ENCODE measurements at places on chromosomes 12 and 14. TPM values are rescaled to one million over a fixed set of nuclear protein-coding genes. Genes with fewer than 3 reads are reported as not detected.

DNA sequence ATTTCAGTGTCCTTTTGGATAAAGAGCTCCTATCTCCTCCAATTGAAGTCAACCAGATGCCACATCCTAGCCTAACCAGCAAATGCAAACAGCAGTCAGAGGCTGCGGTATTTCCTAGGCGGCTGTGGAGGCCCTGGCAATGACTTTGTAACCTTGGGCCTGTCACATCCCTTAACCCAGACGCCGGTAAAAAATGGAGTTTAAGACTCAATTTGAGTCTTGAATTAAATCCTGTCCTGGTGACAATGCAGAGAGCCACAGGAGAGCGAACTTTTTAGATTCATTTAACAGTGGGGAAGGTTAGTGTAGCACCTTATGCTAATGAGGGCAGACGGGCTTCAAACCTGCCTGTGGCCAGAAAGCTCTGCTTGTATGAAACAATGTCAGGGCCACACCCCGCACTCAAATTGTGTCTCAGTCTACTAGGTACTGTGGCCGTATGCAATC lies 1.3 kb downstream of the C12orf75 start:
- no peak for DNase-seq
- no peak overlapping the region for H3K27ac ChIP-seq

DNA sequence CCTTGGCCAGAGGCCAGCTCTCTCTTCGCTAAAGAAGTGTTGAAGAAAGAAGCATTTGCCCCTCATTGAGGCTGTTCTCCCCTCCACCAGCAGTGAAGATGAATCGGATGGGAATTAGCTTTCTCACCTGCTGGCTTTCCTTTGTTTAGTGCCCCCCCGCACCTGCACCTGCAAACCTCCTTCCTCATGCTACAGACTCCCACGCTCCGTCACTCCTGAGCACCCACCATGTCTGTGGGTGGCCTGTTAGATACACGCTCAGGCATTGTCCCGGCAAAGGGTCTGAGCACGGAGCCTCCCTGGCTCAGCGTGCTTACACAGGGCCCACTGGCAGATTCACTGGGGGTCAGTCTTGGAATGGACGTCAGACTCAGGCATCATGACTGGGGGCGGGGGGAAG lies 121.6 kb downstream of the GLT1D1 start:
- peaks cover 80% of the 10 kb centered on the region for H3K27me3 ChIP-seq
- H3K36me3 ChIP-seq, result no peaks in the 10 kb centered on the region
- no peak for DNase-seq
- H3K27ac ChIP-seq, result no peak overlapping the region

The GALNT6 gene
- total RNA-seq, result 7.7 TPM

GRCh38 chr14:54906075-54906474 lies 3.4 kb upstream of the GCH1 start:
- no peaks in the 10 kb centered on the region for H3K36me3 ChIP-seq
- no peaks in the 10 kb centered on the region for H3K27me3 ChIP-seq
- no peak overlapping the region for H3K27ac ChIP-seq
- peaks cover 15% of the 10 kb centered on the region for H3K4me1 ChIP-seq
- H3K4me3 ChIP-seq, result no peak overlapping the region

Measured in K562 (cell line).